ENCODE measurements at places on chromosomes 11 and 22. TPM values are rescaled to one million over a fixed set of nuclear protein-coding genes. Genes with fewer than 3 reads are reported as not detected.

- no peak for DNase-seq
Measured at GRCh38 chr11:11294551-11294855, 58.5 kb downstream of the CSNK2A3 start.

DNA sequence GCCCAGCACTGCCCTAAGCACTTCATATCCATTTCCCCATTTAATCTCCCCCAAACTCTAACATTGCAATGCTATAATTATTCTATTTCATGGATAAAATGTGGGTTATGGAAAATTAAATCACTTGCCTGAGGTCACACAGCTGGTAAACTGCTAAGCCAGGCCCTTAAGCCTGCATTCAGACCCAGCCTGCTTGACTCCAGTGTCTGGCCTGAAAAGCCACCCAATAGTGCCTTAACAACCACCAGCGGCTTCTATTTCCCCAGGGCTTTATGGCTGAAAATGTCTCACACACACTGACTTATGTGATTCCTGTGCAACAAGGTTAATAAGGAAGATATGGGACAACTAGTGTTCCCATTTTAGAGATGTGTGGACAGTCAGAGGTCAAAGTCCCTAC lies 178.5 kb upstream of the SNX19 start:
- no peak for DNase-seq

- DNase-seq: no peak
Measured at GRCh38 chr22:27732841-27733240, 68.7 kb downstream of the MN1 start.

APLNR gene
- 2.9 TPM for total RNA-seq

- DNase-seq: no peak
Measured at GRCh38 chr11:69808667-69809086, 10.5 kb downstream of the FGF3 start.

- DNase-seq: no peak
Measured at GRCh38 chr11:27111896-27112295, 71.3 kb downstream of the BBOX1 start.

HMGXB4 gene
- 12.8 TPM for total RNA-seq

DNA sequence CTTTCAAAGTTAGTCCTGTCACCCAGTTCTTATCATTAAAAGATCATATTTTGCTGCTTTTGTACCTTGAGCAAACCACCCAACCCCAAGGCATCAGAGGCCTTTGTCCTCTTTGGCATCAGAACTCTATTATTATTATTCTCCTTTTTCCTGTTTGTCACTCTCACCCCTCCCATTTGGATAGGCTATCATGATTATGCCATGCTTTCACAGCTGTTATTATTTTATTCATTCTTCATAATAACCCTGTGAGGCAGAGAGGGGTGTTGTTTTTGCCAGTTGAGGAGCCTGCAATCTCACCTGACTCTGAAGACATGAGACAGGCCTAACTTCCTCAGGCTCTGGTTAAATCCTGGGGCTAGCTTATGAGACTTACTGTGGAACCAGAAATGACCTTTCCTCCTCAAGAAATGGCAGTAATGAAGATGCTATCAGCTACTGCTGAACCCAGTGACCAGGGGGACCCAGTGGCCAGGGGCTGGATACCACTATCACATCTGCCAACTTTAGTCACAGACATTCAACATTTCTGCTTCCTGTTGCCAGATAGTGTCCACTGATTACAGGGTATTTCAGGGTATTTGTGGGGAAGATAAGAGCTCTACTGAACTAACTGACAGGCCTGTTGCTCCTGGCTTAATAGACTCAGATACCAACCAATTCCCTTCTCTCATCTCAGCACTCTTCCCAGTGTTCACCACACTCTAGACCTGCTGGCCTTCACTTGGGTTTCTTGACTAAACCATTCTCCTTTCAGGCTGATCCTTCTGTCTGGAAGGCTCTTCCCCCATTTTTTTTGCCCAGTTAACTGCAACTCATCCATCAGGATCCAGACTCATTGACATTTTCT lies 11.8 kb upstream of the SWAP70 start:
- peak; percentile 58 for DNase-seq

GRCh38 chr11:133710681-133711240 lies 134.6 kb downstream of the SPATA19 start:
- DNase-seq: peak; percentile 43

DSCAML1 gene
- 0.25 TPM for total RNA-seq

ZNF215 gene
- 2.0 TPM for total RNA-seq

DNA sequence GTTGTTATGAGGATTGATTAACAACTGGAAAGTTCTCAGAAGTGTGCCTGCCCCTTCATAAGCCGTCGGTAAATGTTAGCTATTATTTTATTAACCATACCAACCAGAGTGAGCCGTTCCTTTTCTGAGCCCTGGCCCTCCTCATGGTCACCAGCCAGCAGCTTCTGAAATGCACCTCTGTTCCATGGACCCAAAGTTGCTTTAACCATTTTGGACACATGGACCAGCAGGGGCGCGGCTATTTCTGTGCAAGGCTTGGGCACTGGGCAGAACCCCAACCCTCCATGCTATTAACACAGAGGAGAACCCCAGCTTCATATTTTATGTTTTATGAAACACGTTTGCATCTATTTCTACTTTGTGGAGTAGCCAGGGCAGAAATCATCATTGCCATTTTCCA lies 18.6 kb upstream of the SCGB1A1 start:
- no peak for DNase-seq

DNA sequence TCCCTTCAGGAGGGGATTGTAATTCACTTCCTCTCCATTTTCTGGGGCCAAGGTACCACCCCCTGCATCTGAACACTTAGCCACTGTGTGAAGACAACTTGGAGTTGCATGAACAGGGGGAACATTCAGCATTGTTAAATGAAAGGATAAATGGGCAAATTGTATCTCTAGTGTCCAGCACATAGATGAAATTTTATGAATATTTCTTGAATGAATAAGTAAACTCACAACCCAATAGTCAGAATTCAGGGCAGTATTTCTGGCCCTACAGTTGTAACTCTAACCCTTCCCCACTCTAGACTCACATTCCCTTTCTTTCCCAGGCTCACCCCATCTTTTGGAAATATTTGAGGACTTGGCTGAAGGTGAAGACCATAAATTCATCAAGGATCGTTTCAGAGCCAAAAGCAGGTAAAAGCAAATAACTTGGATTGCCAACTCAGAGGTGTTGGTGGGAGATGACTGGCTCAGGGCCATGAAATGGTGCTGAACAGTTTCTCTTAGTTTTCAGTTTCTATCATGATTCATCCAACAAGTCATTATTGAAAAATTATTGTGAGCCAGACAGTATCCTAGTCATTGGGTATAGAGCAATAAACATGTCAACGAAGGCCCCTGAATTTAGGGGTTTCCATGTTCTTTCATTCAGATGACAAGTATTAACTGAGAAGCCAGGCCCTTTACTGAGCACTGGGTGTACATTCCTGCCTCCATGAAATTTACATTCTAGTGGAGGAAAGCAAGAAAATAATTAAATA lies 33.3 kb upstream of the ZC3H12C start:
- no peak for DNase-seq
